M059J (cell line): ENCODE measurements at places on chromosomes 7 and 10.

DNA sequence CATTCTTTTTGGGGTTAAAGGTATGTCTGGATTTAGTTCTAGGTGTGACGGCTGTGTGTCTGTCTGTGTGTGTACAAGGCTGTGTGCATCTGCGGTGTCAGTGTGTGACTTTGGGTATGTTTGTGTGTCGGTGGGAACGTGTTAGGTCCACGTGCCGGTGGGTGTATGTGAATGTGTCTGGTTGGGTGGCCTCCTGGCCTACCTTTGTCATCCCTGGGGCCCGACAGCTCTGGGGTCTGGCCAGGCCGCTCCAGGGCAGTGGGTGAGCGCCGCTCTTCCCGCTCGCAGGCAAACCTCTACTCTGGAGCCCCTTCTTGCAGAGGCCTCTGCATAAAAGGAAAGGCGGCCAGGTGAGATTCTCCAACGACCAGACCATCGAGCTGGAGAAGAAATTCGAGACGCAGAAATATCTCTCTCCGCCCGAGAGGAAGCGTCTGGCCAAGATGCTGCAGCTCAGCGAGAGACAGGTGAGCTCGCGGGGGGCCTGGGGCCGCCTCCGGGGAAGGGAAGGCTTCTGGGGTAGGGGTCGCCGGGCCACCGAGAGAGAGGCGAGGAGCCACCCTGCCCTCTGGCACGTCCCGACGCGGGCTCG, 2.4 kb downstream of the HHEX start:
- DNase-seq: no peak

- peak; percentile 53 for DNase-seq
Measured at GRCh38 chr10:100009283-100009792, 409 bp downstream of the DNMBP start.

- no peak for DNase-seq
Measured at GRCh38 chr10:12050528-12050927, 7.9 kb upstream of the UPF2 start.

GRCh38 chr7:73685311-73685710, 1.9 kb downstream of the BUD23 start:
- no peak for DNase-seq

GRCh38 chr10:30834651-30835050, 197.0 kb downstream of the ZNF438 start:
- DNase-seq: no peak

DNA sequence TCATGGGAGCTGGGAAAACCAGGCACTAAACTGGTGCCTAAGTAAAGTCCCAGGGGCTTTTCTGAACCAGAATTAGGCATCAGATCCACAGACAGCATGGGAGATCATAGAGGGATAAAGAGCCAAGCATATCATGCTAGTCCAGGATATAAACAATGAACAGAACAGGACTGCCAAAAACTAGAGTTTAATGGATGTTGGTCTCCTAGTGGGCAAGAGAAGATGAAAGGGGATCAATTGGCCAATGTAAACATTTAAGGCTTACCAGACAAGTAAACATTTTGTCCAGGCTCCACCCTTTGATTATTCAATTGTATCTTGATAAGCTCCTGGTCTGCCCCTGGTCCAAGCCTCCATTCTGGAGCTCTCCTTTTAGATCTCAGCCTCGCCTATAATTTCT, 18.9 kb downstream of the MACC1 start:
- DNase-seq: peak; percentile 12

DNA sequence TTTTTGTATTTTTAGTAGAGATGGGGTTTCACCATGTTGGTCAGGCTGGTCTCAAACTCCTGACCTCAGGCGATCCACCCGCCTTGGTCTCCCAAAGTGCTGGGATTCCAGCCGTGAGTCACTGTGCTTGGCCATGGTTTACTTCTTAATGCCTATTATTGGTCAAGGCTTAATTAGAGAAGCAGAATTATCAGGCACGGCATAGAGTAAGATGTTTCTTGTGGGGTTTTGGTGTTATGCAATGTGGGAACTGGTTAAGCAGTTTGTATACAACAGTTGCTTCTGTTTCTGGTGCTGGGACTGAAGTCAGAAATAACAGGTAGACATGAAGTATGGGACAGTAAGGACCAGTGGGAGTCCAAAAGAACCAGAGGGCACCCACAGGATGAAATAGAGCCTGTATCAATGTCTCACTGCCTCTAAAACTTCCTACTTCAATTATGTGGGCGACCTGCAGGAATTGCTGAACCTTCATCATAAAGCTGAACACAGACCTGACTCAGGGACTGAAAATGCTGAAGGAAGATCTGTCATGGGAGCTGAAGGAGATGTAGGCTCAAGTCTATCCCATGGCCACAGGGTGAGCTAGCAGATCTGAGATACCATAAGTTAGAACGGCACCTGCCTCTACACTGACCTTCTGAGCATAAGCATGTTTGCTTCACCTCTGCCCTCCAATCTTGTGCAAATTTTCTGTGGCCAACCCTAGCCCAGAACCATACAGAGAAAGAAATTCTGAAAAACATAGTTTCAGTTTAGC, 38.3 kb upstream of the VCL start:
- peak; percentile 81 for DNase-seq

GRCh38 chr7:91149341-91150246, 114.6 kb upstream of the FZD1 start:
- no peak for DNase-seq

DNA sequence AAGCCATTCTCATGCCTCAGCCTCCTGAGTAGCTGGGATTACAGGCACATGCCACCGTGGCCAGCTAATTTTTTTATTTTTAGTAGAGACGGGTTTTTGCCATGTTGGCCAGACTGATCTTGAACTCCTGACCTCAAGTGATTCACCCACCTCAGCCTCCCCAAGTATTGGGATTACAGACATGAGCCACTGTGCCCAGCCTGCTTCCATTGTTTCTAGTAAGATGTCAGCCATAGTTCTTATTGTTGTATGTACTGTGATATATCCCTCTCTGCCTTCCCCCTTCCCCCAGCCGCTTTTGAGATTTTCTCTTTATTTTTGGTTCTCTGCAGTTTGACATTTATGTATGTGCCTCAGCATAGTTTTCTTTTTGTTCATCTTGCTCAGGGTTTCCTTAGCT, 87.9 kb upstream of the KLF14 start:
- DNase-seq: peak; percentile 76

DNA sequence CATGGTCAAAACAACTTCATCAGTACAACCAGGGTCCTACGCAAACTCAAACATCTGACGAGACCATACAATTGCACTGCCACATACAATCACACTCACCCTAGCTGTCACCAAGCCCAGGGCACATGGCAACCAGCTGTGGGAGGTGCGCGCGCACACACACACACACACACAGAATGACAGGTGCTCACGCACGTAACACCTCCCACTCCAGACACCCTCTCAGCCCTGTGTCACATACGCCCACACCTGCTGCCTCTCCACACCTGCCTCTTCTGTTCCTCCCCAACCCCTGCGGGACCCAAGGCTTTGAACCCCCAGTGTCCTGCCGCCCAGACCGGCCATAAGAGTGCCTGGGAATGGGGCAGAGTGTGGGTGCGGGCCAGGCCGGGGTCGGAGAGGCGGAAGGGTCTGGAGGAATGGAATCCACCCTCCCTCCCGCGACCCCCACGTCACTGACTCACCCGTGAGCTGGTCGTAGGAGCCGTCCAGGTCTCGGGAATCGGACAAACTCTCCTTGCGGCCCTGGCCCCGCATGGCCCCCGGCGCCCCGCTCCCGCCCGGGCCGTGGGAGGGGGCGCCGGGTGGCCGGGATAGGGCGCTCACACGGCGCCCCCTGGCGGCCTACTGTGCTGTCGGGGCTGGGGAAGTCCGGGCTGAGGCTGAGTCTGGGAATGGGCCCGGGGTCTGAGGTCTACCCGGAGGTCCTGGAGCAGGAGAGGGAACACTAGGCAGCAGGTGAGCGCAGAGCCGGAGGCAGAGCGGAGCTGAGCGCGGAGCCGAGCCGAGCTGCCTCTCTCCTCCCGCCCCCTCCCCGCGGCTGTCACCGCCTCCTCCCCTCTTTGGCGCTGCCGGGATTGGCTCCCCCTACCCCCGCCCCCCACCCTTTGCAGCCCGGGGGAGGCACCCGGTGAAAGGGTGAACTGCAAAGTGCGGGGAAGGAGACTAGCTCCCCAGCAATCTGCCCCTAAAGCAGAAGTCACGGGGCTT, at the start of gene KCNIP2:
KCNIP2 (minus strand) TSS at position 769 of the 990 bp plus-strand sequence; CDS start at position 537, 232 bp downstream.
- DNase-seq: no peak

- no peak for DNase-seq
Measured at GRCh38 chr10:1432161-1432560, 305.2 kb downstream of the ADARB2 start.

- DNase-seq: peak; percentile 52
Measured at GRCh38 chr10:48399056-48399541, 92.6 kb downstream of the MAPK8 start.

DNA sequence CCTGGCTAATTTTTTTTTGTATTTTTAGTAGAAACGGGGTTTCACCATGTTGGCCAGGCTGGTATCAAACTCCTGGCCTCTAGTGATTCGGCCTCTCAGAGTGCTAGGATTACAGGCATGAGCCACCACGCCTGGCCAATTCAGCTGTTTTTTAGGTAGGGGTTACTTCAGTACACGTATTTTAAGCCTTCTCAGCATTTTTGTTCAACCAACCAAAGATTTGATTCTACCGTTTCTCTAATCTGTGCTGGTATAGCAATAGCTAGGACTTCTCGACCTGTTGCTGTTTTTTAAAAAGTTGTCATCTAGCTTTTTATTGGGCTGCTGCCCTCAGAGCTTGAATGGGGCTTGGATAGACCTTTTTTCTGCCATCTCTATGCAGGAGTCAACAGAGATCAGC, 34.9 kb downstream of the PROSER2 start:
- no peak for DNase-seq

GRCh38 chr7:139739863-139740597, 37.8 kb downstream of the HIPK2 start:
- no peak for DNase-seq

DNA sequence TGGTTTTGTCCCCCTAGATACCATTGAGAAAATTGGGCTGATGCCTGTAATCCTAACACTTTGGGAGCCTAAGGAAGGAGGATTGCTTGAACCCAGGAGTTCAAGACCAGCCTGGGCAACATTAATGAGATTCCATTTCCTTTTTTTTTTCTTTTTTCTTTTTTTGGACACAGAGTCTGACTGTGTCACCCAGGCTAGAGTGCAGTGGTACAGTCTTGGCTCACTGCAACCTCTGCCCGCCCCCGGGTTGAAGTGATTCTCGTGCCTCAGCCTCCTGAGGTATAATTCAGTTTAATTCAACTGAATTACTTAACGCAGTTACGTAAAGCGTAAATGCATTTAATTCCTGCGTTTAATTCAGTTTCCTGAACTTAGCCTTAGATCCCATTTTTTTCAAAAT, 13.3 kb downstream of the CCAR1 start:
- no peak for DNase-seq

- no peak for DNase-seq
Measured at GRCh38 chr10:31887850-31888249, 40.8 kb downstream of the ARHGAP12 start.

GRCh38 chr10:49509771-49510303, 29.1 kb downstream of the ERCC6 start:
- no peak for DNase-seq

DNA sequence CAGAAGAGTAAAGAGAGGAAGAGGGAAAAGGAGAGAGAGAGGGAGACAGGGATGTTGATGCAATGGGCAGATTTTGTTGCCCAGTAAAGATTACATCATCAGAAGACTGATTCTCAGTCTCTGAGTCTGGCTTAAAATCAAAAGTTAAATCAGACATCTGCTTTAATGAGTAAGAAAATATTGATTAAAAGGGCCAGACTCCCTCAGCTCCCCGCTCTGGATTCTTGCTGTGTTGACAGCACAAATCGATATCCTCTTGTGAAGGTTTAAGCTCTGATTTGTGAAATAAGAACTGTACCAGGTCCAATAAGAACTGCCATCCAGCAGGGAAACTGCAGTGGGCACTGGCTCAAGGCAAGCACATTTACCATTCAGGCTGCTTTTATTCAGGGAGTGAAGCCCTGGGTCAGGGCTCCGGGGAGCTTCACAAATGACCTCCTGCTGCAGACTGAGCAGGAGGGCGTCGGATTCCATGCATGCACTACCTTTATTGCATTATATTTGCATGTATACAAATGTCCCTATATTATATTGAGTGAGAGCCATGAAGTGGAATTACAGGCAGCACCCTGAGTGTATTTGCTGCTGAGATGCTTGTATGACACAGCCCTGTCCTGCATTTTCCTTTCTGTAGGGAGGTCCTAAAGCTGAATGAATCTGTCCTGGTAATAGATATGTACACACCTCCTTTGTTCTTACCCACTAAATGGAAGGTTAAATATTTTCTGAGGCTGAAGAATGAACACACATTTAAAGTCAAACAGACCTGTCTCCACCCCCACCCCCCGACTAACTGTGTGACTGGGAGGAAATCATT, 401.5 kb downstream of the REEP3 start:
- DNase-seq: no peak

DNA sequence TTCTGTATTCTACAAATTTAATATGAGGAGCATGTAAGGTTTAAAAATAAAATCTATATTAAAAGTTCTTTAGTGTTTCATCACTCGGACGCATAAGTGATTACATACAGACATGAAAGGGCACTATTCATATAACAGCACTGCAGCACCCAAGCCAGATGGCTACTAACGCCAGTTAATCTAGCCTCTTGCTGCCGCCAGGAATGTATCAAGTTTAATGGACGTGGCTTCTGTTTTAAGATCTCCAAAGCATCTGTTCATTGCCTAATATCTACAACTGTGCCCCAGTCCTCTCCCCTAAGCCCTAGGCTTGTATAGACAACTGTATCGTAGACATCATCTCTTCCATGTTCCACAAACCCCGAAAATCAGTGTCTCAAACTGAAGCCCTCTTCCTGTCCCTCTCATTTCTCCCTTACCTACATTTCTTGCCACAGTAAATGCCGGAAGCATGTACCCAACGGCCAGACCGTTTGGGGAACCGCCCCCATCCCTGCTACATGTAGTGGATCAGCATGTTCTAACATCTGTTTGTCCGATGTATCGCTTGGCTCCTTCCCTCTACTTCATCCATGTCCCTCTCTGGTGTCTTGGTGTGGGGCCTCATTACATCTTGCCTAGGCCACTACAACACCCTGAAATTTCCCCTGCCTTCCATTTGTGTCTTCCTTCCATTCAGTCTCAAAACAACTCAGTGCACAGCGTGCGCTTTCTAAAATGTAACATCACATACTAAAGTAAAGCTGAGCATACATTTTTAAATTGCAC, 147.5 kb upstream of the RSU1 start:
- no peak for DNase-seq
